SJSA1 (cell line): ENCODE measurements at places on chromosomes 5 and 9. TPM values are rescaled to one million over a fixed set of nuclear protein-coding genes. Genes with fewer than 3 reads are reported as not detected.

DNA sequence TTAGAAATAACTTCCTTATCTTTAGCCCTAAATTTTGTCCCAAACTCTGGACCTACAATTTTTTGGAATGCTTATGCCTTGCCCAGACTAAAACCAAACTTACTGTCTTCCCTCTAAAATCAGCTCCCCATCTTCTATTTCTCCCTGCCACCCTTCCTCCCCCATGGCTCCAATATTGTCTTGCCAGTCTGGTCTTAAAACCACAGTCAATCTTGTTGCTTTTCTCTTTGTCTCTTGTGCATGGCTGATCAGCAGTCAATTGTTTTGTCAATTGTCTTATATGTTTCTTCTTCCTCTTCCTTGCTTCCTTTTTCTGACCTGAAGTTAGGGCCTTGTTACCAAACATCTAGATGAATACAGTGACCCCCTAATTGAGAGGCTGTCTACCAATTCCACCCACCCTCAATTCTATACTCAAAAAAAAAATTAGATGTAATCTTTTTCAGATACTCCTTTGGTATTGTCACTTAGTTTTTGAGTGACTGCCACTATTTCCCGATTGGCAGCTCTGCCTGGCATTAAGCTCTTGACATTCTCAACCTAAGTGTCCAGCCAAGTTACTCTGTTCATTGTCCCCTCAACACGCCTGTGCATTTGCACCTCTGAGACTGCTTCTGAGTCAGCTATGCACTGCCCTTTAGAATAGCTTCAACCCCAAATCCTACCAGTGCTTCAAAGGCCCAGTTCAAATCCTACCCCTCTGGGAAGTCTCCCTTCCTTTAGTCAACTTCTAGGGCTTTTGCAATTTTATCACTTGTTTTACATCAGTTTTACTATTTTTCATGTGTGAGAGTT is 2.5 kb downstream of the PDCD1LG2 start:
- no peaks in the 10 kb centered on the region for H3K27me3 ChIP-seq

DNA sequence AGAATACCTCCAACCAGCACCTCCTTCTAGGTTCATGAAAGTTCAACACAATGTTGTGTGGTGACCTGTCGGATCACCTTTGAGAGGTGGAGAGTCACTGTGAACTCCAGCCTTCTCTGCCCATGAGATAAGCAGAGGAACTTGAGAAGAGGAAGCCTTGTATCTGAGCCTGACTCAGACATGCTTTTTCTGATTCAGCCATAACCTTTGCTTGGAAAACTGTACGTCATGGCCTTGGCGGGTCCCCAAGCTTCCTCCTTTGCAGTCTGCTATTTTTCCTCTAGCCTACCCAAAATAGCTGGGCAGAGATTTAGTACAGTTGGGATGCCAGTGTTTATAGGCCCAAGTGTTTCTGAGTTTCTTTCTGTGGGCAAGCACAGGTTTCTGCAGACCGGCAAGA is 274.7 kb downstream of the CETN3 start:
- H3K27ac ChIP-seq = no peak overlapping the region
- H3K36me3 ChIP-seq = no peaks in the 10 kb centered on the region
- DNase-seq = no peak
- H3K4me1 ChIP-seq = no peaks in the 10 kb centered on the region
- no peak overlapping the region for H3K4me3 ChIP-seq

DNA sequence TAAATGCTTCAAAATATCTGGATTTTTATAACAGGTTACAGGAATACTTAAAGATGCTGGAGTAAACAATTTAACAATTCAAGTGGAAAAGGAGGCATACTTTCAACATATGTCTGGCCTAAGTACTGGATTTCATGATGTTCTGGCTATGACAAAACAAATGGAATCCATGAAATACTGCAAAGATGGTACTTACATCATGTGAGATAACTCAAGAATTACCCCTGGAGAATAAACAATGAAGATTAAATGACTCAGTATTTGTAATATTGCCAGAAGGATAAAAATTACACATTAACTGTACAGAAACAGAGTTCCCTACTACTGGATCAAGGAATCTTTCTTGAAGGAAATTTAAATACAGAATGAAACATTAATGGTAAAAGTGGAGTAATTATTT is 35.6 kb downstream of the SLC30A5 start:
- H3K4me1 ChIP-seq = no peaks in the 10 kb centered on the region; the same call in 1 of the 2 replicates
- no peak overlapping the region for H3K4me3 ChIP-seq
- no peak for DNase-seq
- no peaks in the 10 kb centered on the region for H3K27me3 ChIP-seq

- H3K4me3 ChIP-seq = no peak overlapping the region
- H3K4me1 ChIP-seq = peaks cover 6% of the 10 kb centered on the region
- H3K27ac ChIP-seq = no peak overlapping the region
- no peaks in the 10 kb centered on the region for H3K36me3 ChIP-seq
- H3K27me3 ChIP-seq = no peaks in the 10 kb centered on the region
- peak; percentile 56 for DNase-seq
These were observed 176.4 kb downstream of the ARRDC3 start for GRCh38 chr5:91206734-91207133.

DNA sequence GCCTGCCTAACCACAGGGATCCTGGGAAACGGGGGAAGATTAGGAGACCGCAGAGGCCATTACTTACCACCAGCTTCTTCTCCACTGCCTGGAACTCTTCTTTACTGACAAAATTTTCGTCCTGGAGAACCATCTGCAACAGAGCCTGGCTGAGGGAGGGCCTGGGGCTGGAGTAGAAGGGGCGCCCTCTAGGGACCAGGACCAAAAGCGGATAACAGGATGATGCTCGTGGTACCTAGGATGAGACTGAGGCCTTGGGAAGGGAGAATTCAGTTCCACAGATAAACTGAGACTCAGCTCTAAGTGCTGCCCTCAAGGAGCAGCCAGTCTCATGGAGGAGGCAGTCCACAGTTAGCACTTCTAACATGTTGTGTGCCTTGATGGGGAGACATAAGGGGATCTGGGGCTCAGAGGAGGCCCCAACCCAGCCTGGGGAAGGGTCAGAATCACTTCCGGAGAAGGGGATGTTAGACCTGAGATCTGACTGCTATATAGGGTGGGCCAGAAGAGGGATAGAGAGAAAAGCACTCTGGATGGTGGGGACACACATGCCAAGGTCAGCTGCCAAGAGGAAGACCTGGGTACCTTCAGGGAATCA is 1.2 kb downstream of the SPATA24 start:
- peak; percentile 58 for DNase-seq
- H3K27me3 ChIP-seq = no peaks in the 10 kb centered on the region
- no peak overlapping the region for H3K27ac ChIP-seq
- H3K4me3 ChIP-seq = no peak overlapping the region
- peaks cover 9% of the 10 kb centered on the region for H3K4me1 ChIP-seq

GRCh38 chr9:13939134-13939533 is 374.8 kb downstream of the NFIB start:
- H3K36me3 ChIP-seq = no peaks in the 10 kb centered on the region
- H3K4me1 ChIP-seq = no peaks in the 10 kb centered on the region
- no peak overlapping the region for H3K27ac ChIP-seq
- no peaks in the 10 kb centered on the region for H3K27me3 ChIP-seq
- H3K4me3 ChIP-seq = no peak overlapping the region
- no peak for DNase-seq

- H3K4me3 ChIP-seq = no peak overlapping the region
- H3K27ac ChIP-seq = no peak overlapping the region
- no peaks in the 10 kb centered on the region for H3K36me3 ChIP-seq
- no peak for DNase-seq
- 0 out of 2 replicates have a peak, but pooled peaks cover 3% of the 10 kb centered on the region for H3K27me3 ChIP-seq
- no peaks in the 10 kb centered on the region for H3K4me1 ChIP-seq
These were observed 31.9 kb downstream of the CAMK4 start for GRCh38 chr5:111256128-111256527.

DNA sequence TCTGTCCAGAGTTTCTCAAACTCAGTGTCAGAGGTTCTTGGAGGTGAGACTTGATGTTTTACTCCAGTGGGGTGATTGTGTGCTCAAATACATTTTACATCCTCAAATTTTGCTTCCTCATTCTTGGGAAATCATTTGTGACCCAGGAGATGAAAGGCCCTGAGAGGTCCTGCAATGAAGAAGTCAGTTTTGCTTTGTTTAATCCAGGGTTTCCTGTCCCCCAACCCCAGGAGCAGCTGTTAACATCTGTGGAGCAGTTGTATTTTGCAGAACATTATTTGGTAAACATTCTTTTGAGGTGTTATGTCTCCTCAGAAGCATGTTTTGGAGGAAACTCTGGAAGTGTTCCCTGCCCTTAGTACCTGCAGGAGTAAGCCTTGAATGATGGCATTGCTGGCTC is 59.8 kb downstream of the DAB2IP start:
- H3K36me3 ChIP-seq = no peaks in the 10 kb centered on the region
- no peak overlapping the region for H3K4me3 ChIP-seq
- no peak overlapping the region for H3K27ac ChIP-seq
- no peaks in the 10 kb centered on the region for H3K27me3 ChIP-seq

GRCh38 chr5:56615361-56616153 is 199.8 kb upstream of the MAP3K1 start:
- DNase-seq = no peak
- H3K36me3 ChIP-seq = no peaks in the 10 kb centered on the region
- no peak overlapping the region for H3K4me3 ChIP-seq
- peaks cover 12% of the 10 kb centered on the region for H3K4me1 ChIP-seq
- H3K27ac ChIP-seq = no peak overlapping the region

DNA sequence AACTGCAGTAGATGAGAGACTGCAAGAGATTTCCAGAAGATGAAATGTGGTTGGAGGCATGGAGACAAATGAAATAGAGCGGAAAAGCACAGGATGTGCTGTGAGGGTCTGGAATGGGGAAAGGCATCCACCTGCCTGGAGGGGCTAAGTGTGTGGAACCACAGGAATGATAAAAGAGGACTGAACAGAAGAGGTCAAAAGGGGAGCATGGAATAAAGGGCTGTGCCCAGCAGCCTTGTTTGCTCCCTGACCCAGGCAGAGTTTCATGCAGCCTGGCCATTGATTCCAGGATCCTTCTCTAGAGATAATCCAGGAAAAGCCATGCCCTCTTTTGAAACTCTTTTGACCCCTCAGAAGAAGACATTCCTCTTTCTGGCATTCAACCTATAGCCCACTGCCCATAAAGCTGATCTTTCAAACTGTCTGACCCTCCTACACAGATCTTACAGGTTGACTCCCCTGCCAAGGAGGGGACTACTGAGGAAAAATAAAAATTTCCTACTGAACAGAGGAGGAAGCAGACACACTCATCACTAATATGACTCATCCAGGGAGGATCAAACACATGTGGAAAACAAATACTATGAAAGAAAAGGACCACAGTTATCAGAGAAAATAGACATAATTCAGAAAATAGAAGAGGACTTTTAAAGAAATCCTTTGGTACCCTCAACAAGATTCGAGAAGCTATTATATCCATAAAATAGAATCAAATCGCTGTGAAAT is 273.5 kb upstream of the PCSK5 start:
- no peak overlapping the region for H3K27ac ChIP-seq
- DNase-seq = no peak
- no peaks in the 10 kb centered on the region for H3K27me3 ChIP-seq
- H3K36me3 ChIP-seq = no peaks in the 10 kb centered on the region

DNA sequence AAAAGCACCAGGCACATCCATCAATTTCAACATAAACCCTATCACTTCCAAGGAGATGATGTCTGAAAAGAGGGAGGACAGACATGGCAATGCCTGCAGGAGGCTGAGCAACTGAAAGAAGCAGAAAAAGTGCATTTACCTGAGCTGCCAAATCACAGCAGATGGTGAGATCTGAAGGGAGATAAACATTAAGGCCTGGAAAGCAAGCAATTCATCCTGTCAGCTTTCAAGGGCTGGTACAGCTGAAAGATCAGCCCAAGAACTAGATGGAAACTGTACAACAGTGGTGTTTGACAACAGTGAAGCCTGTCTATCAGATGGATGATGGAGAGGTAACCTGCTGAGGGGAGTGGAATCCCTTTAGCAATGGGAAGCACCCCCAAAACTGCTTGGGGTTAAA is 433.2 kb upstream of the ZNF608 start:
- no peaks in the 10 kb centered on the region for H3K36me3 ChIP-seq
- no peaks in the 10 kb centered on the region for H3K27me3 ChIP-seq
- no peak for DNase-seq
- no peak overlapping the region for H3K27ac ChIP-seq
- H3K4me1 ChIP-seq = no peaks in the 10 kb centered on the region

DNA sequence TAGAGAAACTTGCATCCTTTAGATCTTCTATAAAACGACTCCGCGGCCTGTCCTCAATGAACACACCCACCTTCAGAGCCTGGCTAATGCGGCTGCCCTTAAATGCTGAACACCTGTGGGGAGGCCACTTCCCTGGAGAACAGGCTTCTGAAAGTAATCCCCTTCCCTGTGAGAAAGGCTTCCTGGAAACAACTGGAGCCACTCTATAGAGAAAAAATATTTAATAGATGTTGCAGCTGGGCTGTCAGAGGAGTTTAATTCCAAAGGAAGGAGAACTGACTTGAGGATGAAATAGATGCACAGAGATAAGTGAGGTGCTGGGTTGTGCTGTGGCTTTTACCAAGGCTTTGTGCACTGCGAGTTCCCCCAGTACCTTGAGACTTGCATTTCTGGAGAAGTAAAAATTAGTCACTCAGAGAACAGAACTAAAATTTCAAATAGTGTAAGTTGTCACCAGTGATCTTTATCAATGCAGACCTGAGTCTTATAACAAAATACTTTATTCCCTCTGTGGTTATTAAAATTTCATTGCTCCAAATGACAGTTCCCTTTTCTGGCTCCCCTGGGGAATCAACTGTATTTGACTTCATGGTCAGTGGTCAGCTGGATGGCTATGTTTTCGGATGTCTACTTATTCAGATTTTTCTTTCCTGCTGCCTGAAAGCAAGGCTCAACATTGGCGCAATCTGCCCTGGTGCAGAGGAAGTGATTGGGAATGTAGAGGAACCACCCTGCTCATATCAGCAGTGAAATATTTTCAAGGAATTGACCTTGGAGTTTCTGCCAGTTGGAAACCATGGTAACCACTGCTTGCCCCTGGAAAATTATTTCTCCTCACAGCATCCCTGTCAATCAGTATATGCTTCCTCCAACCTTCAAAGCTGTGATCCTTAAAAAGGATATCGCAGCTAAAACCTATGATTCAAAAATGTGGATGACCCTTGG is 238.8 kb downstream of the SMARCA2 start:
- no peaks in the 10 kb centered on the region for H3K27me3 ChIP-seq
- H3K36me3 ChIP-seq = no peaks in the 10 kb centered on the region
- H3K4me1 ChIP-seq = no peaks in the 10 kb centered on the region
- no peak for DNase-seq
- H3K4me3 ChIP-seq = no peak overlapping the region
- no peak overlapping the region for H3K27ac ChIP-seq

GRCh38 chr9:133880851-133881661 is 111.1 kb downstream of the VAV2 start:
- no peak for DNase-seq
- H3K36me3 ChIP-seq = peaks cover 22% of the 10 kb centered on the region
- H3K27ac ChIP-seq = no peak overlapping the region
- H3K4me3 ChIP-seq = no peak overlapping the region

Gene GOLM1
- 27.5 and 37.2 TPM in 2 replicates for total RNA-seq

Gene FOCAD
- total RNA-seq = 13.0 and 25.0 TPM in 2 replicates

Gene C6
- total RNA-seq = not detected in 2 replicates

Gene CRHBP
- 0.11 TPM in 1 of 2 replicates, not detected in the other for total RNA-seq

Gene HEMGN
- not detected in 2 replicates for total RNA-seq

Gene TEK
- total RNA-seq = 3.2 and 4.0 TPM in 2 replicates

Gene FBP2
- not detected in 2 replicates for total RNA-seq

Gene FYB1
- 0.34 and 0.68 TPM in 2 replicates for total RNA-seq

Gene ADAMTSL2
- not detected in 2 replicates for total RNA-seq

Gene FOXD4L5
- not detected in 2 replicates for total RNA-seq

Gene SOX30
- 2.7 and 5.8 TPM in 2 replicates for total RNA-seq
